ENCODE measurements at places on chromosomes 7 and 10. TPM values are rescaled to one million over a fixed set of nuclear protein-coding genes. Genes with fewer than 3 reads are reported as not detected.
A peak's percentile ranks its signal among the peaks of the same experiment; 100 is the strongest.

- peaks cover 3% of the 10 kb centered on the region for H3K4me1 ChIP-seq
- no peak for DNase-seq
- H3K36me3 ChIP-seq: no peaks in the 10 kb centered on the region
- H3K27me3 ChIP-seq: peaks cover 36% of the 10 kb centered on the region
- H3K4me3 ChIP-seq: peak overlapping the region; percentile 70
- H3K27ac ChIP-seq: no peak overlapping the region
Measured at GRCh38 chr10:6579183-6579903, 733 bp downstream of the PRKCQ start.

- H3K27me3 ChIP-seq: no peaks in the 10 kb centered on the region
- DNase-seq: no peak
- no peaks in the 10 kb centered on the region for H3K4me1 ChIP-seq
Measured at GRCh38 chr7:156543699-156544598, 96.6 kb upstream of the RNF32 start.

- no peaks in the 10 kb centered on the region for H3K36me3 ChIP-seq
- no peak overlapping the region for H3K4me3 ChIP-seq
- peaks cover 15% of the 10 kb centered on the region for H3K4me1 ChIP-seq
- H3K27ac ChIP-seq: peak overlapping the region; percentile 59
- H3K27me3 ChIP-seq: no peaks in the 10 kb centered on the region
Measured at GRCh38 chr7:36227223-36227622, 74.2 kb downstream of the EEPD1 start.

DNA sequence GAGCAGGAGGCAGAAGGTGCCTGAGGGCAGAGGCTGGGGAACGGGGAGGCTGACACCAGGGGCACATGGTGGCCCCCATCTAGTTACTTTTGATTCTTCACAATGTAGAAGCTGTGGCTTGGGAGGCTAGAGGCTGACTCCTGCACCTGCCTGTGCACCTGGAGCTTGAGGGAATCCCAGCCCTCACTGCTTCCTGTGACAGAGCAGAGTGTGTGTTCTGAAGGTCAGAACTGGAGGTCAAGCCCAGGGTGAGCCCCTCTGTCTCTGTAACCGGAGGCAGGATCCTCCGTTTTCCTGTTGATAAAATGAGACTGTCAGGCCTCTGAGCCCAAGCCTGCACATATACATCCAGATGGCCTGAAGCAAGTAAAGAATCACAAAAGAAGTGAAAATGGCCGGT lies 124.8 kb downstream of the ACTR3B start:
- H3K4me1 ChIP-seq: no peaks in the 10 kb centered on the region
- no peaks in the 10 kb centered on the region for H3K27me3 ChIP-seq
- no peaks in the 10 kb centered on the region for H3K36me3 ChIP-seq
- no peak overlapping the region for H3K27ac ChIP-seq
- no peak for DNase-seq
- no peak overlapping the region for H3K4me3 ChIP-seq

DNA sequence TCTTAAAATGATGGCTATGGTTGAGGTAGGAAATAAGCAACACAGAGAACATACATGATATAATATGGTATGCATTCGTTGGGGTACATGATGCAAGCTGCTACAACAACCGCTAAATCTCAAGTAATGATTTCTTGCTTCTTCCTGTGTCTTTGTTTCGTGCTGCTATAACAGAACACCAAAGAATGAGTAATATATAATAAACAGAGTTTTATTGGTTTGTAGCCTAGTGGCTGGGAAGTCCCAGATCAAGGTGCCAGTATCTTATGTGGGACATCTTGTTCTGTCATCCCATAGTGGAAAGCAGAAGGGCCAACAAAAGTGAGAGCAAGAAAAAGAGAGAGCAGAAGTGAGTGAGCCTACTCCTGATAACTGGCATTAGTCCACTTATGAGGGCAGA lies 689.7 kb downstream of the SUGCT start:
- peaks cover 22% of the 10 kb centered on the region for H3K4me1 ChIP-seq
- no peak overlapping the region for H3K27ac ChIP-seq
- H3K27me3 ChIP-seq: no peaks in the 10 kb centered on the region
- no peak for DNase-seq
- no peak overlapping the region for H3K4me3 ChIP-seq

DNA sequence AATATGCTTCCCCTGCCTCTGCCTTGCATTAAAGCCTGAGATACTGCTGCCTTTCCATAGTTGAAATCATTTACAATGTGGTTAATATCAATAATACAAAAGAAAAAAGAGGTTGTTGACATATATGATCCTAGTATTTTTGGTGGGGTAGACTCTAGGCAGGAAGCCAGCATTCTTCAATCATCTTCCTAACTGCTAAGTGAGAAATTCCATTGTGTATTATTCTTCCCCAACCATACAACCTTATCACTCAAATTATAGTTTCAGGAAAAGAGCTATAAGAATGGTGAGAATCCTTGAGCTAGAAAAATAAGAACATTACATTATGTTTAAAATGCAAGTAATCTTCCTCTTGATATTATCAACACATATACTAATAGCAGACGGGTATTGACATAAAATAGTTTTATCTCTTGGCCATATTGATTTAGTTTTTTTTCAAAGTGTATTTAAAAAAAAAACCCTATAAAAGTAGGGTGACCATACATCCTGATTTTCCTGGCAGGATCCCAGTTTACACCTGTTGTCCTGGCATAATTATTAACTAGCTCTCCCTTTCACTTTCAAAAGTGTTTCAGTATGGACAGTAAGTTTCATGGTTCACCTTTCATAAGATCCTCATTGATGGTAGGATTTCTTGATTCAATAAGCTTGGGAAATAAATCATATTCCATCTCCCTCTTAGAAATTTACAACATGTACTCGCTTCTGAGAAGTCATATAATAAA lies 33.4 kb upstream of the WASL start:
- H3K27me3 ChIP-seq: no peaks in the 10 kb centered on the region
- H3K36me3 ChIP-seq: no peaks in the 10 kb centered on the region

DNA sequence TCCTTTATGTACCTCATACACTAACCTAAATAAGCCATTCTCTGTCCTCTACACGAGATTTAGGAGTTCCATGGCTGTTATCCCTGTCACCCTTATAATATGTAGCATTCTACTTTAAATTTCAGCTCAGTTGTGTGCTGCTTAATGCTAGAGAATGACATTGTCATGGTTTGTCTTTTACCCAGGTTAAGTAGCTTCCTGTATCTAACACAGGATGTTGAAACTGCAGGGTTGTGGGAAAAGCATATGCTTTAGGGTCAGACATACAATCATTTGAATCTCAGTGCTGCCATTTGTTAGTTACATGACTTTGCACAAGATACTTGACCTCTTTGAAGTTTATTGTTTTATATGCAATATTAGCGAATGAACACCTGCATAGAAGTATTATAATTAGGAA lies 235.1 kb upstream of the CACNA2D1 start:
- H3K36me3 ChIP-seq: no peaks in the 10 kb centered on the region
- no peak overlapping the region for H3K27ac ChIP-seq
- no peak for DNase-seq
- no peaks in the 10 kb centered on the region for H3K4me1 ChIP-seq

DNA sequence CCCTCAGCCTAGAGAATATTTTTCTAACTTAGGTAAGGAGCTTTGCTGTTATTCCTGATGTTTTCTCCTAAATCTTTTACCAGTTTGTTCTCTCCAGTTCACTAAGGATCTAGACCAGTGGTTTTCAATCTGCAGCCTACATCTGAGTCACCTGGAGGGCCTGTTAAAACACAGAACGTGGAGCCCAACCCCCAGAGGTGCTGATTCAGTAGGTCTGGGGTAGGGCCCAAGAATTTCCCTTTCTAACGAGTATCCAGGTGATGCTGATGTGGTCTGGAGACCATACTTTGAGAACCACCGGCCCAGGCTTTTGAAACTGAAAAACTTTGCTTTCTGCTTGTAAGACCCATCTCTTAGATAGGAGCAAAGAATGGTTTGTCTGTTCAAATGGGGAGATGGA lies 51.2 kb upstream of the KMT2E start:
- H3K36me3 ChIP-seq: no peaks in the 10 kb centered on the region
- no peak overlapping the region for H3K27ac ChIP-seq
- H3K27me3 ChIP-seq: no peaks in the 10 kb centered on the region
- no peak for DNase-seq
- H3K4me1 ChIP-seq: peaks cover 8% of the 10 kb centered on the region

- H3K27ac ChIP-seq: peak overlapping the region; percentile 46
- H3K4me3 ChIP-seq: no peak overlapping the region
- peaks cover 6% of the 10 kb centered on the region for H3K4me1 ChIP-seq
- H3K36me3 ChIP-seq: no peaks in the 10 kb centered on the region
Measured at GRCh38 chr7:88664630-88665233, 94.8 kb upstream of the ZNF804B start.

DNA sequence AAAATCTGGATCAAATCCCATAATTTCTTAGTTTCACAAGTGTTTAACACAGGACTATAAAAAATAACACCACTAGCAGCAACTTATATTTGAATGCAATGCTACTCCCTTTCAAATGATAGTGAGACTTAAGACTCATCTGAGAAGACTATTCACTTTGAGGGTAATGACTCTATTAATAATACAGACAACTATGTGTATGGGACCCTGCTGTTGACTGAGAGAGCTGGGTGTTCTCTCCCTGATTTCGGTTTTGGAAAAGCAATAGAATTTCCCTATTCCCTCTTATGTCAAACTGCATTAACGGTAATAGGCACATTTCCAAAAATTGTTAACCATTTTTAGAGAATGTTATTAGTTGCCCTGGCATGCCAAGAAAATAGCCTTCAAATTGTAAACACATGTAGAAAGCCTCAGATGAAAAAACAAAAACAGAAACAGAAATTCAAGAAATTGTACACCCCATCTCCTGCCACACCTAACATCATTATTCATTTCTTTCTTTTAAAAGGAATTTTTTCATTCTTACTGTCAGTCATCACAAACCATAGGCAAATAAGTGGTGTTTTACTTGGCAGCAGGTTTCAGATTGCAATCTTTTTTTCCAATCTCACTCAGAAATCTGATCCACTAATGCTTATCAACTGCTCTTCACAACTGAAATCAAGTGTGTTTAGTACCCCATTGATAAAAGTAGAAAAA lies 153.7 kb downstream of the TFPI2 start:
- no peak overlapping the region for H3K4me3 ChIP-seq
- no peak for DNase-seq
- no peak overlapping the region for H3K27ac ChIP-seq
- no peaks in the 10 kb centered on the region for H3K27me3 ChIP-seq
- H3K36me3 ChIP-seq: no peaks in the 10 kb centered on the region

CABCOCO1 gene
- 1.4 TPM for polyA plus RNA-seq

MNX1 gene
- 1.4 TPM for polyA plus RNA-seq

SPAM1 gene
- polyA plus RNA-seq: not detected

CRPPA gene
- polyA plus RNA-seq: 2.5 TPM

SPDYE16 gene
- 1.1 TPM for polyA plus RNA-seq

Measured in hepatocyte (in vitro differentiated cells).